ENCODE measurements at places on chromosomes 5 and 9. TPM values are rescaled to one million over a fixed set of nuclear protein-coding genes. Genes with fewer than 3 reads are reported as not detected.
A peak's percentile ranks its signal among the peaks of the same experiment; 100 is the strongest.

- DNase-seq = no peak
These were observed 11.1 kb downstream of the CNTFR start for GRCh38 chr9:34578241-34579103.

- no peak for DNase-seq
These were observed 7.1 kb downstream of the SPARC start for GRCh38 chr5:151679421-151680155.

GRCh38 chr9:135492886-135493669 lies 7.4 kb upstream of the MRPS2 start:
- no peak for DNase-seq

DNA sequence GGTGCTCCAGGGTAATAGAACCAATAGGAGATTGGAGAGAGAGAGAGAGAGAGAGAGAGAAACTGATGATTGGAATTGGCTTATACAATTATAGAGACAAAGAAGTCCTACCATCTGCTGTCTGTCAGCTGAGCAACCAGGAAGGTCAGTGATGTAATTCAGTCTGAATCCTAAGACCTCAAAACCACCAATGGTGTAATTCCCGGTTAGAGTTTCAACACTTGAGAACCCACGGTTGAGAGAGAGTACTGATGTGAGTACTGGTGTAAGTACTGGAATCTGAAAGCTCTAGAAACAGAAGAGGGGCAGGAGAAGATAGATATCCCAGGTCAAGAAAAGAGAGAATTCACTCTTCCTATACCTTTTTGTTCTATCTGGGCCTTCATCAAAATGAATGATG lies 775.8 kb downstream of the EFNA5 start:
- DNase-seq = no peak

GRCh38 chr9:95107976-95108375 lies 209.5 kb downstream of the FANCC start:
- peak; percentile 59 for DNase-seq

GRCh38 chr9:95018099-95018936 lies 291.8 kb downstream of the AOPEP start:
- no peak for DNase-seq

- no peak for DNase-seq
These were observed 266.0 kb downstream of the EFNA5 start for GRCh38 chr5:107404595-107405374.

- DNase-seq = no peak
These were observed 109.8 kb downstream of the HMHB1 start for GRCh38 chr5:143921525-143922311.

- no peak for DNase-seq
These were observed 435.2 kb upstream of the ADAMTS16 start for GRCh38 chr5:4704951-4705350.

DNA sequence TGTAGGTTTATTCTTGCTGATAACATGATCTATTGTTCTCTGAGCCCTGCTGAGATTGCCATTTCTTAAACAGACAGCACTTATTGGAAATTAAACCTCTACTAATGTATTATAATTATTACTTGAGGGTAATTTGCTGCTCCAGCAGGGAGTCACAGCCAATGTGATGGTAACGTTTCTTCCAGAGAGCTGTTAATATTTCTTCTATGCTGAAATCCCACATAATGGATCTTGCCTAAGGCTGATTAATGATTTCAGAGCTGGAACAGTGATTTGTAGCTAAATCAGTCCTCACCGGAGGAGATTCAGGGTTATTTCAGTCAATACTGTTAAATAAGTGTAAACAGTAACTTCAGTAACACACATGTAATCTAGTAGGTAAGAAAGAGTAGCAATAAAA lies 170.1 kb downstream of the CDH12 start:
- DNase-seq = no peak

- DNase-seq = no peak
These were observed 9.1 kb downstream of the TTC33 start for GRCh38 chr5:40746703-40747102.

- DNase-seq = no peak
These were observed 11.4 kb upstream of the DAB2IP start for GRCh38 chr9:121640076-121640475.

DNA sequence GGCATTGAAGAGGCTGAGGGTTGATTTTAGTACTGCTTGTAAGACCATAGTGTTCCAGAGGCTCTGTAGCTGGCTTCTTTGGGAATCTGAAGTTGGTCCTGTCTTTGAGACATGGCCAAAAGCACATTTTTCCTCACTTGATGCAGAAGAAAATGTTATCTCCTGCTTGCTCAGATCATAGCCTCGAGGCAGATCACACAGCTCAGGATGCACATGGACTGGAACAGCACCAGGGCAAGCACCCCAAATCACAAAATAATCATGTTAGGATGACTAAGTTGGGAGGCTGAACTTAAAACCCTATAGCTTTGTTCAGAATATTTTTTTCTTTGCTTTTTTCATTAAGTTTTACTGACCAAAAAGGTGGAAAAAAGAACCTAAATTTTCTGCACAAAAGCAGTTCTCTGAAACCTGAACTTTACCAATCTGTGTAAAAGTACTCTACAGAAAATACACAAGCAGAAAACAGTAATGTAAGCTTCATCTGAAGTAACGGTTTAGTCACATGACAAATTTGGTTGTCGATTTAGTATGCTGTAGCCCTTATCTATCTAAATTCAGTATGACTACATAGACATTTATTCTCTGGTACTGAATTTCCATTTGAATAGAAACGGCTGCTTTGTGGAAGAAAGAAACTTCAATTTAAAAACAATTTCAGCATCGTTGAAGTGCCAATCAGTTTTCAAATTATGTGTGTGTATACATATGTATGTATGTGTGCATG lies 3.4 kb downstream of the KLHL9 start:
- no peak for DNase-seq

DNA sequence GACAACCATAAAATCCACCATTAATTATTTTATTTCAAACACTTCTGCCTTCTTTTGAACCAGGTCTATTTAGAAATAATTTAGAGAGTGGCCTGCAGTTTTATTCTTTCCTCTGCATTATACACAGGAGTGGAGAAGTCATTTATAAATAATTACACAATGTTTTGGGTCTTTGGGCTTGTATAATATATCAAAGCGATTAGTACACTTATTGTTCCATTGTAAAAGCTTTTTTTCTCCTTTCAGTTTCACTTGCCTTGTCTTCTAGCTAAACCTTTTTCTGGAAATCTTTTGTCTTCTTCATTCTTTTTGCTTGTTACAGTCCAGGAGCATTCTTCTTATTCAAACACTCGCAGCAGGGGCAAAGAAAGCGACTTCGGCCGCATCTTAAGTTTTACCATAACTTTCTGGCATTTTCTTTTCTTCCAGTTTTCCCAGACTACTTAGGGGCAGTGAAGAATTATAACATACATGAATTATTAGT lies 7.3 kb upstream of the NEUROG1 start:
- DNase-seq = no peak

DNA sequence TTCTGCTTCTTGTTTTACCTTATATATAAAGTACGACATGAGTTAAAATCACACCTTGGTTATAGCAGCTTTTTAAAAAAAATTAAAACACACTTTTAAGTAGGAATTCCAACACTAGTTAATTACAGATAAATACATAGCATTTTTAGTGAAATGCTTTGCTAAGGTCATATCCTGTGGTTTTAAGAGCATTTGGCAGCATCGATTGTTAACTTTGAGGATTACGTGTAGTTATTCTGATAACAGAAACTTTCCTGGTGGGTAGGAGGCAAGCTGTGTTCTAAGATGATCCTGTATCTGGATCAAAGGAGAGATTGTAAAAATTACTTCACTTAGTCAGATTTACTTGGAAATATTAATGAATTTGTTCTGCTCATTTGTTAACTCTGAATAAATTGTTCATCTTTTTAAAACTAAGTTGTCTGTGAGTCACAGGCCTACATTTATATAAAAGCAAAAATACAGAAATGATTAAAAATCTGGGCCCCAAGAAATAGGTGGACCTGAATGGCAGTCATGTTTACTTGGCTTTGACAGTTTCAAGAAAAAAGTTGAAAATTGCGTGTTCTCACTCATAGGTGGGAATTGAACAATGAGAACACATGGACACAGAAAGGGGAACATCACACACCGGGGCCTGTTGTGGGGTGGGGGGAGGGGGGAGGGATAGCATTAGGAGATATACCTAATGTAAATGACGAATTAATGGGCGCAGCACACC lies 58.3 kb downstream of the TRIO start:
- no peak for DNase-seq

DNA sequence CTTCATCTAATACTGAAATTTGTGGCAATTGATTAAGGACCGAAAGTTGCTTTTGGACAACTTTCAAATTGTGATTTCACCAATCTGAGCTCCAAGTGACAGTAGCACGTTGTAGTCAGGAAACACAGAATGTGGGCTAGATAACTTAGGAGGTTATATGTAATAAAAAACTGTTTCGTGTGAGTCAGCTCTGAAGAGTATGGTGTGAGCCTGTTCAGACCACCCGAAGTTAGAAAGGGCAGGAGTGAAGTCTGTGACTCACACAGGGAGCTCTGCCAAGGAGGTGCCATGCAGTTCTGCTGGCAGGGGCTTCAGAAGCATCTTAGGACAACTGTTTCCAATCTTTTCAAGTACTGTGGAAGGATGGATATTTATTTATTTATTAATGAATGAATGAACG lies 16.4 kb upstream of the ZBTB34 start:
- DNase-seq = no peak

DNA sequence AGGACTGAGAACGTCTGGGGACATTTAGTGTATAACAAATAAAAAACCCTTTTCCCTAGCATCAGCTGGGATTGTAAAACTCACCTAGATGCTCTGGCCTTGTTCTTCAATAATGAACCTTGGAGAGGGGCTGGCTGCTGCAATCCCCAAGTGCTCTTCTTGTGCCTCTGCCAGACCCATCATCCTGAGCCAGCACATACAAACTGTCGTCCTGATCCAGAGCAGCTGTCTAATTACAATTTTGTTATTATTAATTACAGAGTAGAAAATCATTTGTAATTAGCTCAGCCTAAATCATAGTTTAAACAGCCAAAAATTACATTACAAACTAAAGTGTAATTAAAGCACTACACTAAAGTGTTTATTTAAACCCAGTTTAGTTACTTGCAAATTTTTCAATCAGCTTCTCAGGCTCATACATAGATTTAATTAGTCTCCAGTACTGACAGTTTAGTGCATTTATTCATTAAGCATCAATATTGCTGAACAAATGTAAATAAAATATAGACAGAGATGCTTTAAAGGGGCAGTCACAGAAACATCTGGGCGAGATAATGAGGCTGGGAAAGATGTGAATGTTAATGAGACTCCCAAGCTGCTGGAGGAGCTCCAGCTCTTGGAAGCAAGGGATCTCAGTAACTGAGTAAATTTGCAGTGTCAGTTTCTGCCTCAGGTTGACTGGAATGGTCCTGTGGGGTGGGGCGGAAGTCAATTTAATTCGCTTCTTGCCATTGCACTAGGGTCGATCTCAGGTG lies 632.3 kb upstream of the TLE4 start:
- DNase-seq = no peak

- DNase-seq = no peak
These were observed 81.0 kb upstream of the HTR4 start for GRCh38 chr5:148735301-148735835.

DNA sequence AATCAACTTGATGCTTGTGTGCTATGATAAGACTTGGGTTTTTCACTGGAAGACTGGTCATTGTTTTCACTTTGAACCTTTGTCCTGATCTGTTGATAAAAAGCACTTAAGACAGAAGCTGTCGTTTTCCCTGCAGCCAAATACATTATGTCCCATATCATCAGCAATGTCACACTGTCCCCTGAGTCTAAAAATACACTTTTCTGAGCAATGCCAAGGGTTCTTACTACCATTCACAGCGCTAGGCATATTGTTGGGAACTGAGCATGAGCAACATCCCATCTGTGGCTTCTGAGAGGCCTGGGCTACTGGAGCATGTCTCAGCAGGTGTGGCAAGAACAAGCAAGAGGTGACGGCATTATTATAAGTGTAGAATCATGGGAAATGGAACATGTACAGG lies 81.8 kb downstream of the SEMA6A start:
- no peak for DNase-seq

DNA sequence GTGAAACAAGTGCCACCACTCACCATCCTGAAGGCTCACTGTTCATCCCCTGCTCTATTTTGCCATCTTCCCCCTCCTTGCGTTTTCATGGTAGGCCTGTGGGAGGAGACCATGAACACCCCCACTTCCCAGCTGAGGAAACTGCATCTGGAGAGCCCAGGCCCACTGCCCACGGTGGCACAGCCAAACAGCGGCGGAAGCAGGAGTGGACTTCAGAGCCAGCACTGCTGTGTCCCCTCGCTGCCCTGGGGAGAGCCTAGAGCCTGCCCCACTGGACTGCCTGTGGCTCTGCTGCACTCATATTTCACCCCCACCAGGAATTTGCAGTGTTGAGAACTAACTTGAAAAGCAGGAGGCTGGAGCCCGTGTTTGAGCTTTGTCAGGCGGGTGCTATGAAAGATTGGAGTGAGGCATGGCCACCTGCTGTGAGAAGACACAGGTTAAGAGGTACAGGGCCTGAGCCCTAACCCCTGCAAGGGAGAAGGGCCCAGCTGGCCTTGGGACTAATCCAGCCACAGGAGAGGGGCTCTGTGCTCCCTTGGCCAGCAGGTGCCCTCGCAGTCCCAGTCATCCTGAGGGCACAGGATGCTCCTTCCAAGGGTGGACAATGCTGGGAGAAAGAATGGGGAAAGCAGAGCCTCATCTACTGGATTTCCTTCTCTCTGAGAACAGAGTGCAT lies 79.0 kb downstream of the MACROH2A1 start:
- DNase-seq = peak; percentile 84

DNA sequence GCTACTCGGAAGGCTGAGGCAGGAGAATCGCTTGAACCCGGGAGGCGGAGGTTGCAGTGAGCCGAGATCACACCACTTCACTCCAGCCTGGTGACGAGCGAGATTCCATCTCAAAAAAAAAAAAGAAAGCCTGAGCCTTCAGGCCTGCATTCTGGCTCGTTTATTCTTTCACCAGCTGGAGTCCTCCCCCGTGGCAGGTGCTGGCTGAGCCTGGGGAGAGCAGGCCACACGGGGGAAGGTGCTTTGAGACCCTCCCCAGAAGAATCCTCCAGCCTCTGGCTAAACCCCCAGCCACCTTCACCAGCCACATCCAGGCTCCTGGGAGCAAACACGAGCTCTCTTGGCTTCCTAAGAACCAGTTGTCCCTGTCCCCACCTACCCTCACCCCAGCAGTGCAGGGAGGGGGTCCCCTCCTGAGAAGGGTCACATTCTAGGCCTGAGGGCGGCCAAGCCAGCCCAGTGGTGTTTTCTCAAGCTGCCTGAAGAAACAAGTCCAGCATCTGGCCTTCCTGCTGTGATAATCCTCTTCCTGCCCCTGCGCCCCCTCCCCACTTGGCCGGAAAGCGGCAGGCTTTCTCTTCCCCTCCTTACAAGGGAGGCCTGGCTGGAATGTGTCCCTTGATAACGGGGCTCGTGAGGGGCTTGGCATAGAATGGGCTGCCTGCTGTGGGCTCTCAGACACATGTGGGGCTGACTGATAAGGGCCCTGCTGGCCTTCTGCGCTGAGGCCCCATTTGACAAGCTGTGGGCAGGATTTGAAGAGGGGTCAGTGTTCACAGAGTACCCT lies 41.5 kb downstream of the PLPP7 start:
- DNase-seq = no peak

- DNase-seq = no peak
These were observed 45.6 kb downstream of the DAPK1 start for GRCh38 chr9:87543251-87543650.

The STK32A gene
- 0.51 TPM for total RNA-seq

The ANKRD18B gene
- total RNA-seq = not detected

The DBH gene
- total RNA-seq = not detected

The ANGPTL2 gene
- 169 TPM for total RNA-seq

The FOXD4L6 gene
- total RNA-seq = not detected

The PCDHGC4 gene
- 1.7 TPM for total RNA-seq

The WNT8A gene
- total RNA-seq = not detected

The IFNB1 gene
- total RNA-seq = not detected

The TMEM38B gene
- 12.3 TPM for total RNA-seq

The PTPRD gene
- 18.0 TPM for total RNA-seq

The IFNA2 gene
- not detected for total RNA-seq

The CSF2 gene
- not detected for total RNA-seq

The PCDH12 gene
- 6.4 TPM for total RNA-seq

Measured in mesenteric fat pad (tissue), 1 donor.